ENCODE measurements at places on chromosomes 12 and 14.

- DNase-seq, result no peak
Observed at GRCh38 chr12:88889326-88890110, 309.2 kb upstream of the KITLG start.

DNA sequence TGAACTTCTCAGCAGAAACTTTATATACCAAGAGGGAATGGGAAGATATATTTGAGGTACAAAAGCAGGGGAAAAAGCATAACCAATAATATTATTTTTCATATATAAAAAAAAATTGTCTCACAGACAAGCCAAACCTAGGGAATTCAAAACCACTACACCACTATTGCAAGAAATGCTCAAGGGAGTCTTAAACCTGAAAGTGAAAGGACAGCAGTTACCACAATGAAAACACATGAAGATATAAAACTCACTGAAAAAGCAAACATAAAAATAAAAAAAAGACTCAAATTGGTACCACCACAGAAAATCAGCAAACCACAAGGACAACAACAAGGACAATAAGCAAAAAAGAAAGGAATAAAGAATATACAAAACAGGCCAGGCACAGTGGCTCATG is 131.9 kb downstream of the CEP128 start:
- DNase-seq, result no peak

DNA sequence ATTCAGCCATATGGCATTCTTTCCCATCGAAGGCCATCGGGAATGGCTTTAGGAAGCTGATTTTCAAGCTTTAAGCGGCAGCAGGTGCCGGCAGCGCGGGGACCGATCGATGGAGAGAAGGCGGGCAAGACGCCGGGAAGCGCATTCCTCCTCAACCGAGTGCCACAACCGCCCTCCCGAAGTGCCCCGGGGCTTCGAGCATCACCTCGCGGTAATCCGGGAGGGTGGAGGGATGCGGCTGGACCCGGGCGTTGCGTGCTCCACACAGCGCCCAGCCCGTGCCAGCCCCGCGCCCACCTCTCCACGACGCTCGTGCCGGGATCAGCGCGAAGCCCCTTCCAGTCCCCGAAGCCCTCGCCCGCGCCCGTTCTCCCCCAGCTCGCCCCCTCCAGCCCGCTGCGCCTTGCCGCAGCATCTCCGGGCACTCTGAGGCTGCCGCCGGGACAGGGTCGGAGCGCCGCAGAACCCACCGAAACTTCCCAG is 3.2 kb downstream of the USP44 start:
- no peak for DNase-seq

GRCh38 chr12:57146961-57147944 is at the start of gene LRP1-AS:
Gene LRP1-AS (minus strand): TSS chr12:57147619.
- no peak for DNase-seq

DNA sequence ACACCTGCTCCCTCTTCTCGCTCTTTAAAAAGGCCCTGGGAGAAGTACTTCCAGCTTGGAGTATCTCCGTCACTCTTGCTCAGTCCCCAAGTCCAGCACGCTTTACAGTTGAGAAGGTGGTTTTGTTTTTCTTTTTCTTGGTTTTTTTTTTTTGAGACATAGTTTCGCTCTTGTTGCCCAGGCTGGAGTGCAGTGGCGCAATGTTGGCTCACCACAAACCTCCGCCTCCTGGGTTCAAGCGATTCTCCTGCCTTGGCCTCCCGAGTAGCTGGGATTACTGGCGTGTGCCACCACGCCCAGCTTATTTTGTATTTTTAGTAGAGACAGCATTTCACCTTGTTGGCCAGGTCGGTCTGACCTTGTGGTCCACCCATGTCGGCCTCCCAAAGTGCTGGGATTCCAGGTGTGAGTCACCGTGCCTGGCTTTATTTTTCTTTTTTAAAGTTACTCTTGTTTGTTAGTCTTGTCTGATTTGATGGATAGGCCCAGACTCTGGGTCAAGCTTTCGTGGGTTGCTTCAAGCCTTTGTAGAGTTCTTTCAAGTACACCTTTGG is 1.9 kb downstream of the TDRD9 start:
- DNase-seq, result no peak

DNA sequence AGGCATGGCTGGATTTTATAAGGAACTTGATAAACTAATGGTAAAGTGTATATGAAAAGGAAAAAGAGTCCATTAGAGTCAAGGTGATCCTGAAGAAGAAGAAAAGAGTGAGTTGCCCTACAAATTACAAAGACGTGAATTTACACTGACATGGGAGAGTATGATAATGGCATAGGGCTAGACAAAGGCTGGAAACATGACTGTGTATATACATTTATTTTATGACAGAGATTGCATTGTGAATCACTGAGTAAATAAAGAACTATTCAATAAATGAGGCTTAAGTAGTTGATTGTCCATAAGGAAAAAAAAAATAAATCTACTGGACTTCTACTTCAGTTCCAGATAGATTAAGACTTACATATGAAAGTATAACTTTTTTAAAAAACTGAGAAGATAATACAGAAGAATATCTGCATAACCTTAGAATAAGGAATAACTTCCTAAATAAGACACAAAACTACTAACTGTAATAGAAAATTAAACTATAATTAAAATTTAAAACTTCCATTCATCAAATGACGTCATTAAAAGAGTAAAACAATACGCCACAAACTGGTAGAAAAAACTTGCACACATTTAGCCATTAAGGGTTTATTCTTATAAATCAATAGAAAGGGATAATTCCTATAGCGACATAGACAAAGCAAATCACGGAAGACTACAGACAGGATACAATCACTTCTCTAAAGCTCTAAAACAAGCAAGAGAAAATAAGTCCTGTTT is 278.5 kb downstream of the NOVA1 start:
- DNase-seq, result no peak

DNA sequence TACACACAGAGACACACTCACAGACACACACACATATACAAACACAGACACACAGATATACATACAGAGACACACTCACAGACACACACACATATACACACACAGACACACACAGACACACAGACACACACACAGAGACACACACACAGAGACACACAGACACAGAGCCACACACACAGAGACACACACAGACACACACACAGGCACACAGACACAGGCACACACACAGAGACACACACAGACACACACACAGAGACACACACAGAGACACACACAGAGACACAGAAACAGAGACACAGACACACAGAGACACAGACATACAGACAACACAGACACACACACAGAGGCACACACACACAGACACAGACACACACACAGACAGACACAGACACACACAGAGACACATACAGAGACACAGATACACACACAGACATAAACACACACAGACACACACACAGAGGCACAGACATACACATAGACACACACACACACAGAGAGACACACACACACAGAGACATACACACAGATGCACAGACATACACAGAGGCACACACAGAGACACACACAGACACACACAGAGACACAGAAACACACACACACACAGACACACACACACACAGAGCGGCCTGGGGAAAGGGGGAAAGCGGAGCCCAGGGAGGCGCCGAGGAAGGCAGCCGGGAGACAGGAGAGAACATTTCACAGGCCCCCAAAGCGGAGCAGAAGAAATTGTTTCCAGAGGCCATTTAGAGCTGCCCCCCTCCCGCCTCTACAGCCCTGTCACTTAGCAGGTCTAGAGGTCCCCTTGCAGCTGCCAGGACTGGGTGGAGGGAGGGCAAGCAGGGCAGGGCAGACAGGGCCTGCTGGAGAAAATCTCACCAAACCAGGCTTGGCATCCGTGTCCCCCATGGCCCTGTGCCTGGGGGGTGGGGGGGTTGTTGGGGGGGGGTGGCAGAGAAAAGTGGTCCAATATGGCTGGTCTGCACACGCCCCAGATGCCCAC is 38.9 kb downstream of the SERPINA3 start:
- DNase-seq, result no peak

GRCh38 chr12:13099844-13100604 is 3.4 kb downstream of the GSG1 start:
- DNase-seq, result no peak

DNA sequence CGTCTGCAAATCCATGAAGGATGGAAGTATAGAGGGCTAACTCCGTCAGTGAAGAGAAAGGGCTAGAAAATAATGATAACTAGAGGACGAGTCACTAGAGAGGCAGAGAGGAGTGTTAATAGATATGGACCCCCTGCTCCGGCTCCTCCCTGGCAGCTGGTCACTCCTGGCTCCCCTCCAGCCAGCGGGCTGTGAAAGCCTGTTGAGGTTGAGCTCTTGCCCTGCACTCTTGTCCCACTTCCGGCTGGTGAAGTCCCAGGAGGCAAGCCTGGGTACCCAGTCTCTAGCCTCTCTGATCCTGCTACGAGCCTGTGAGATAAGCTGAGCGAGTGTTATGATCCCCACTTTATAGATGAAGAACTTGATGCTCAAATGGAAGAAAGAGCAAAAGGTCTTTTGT is 90.3 kb downstream of the RFX4 start:
- no peak for DNase-seq

- no peak for DNase-seq
Observed at GRCh38 chr14:92475451-92476187, 38.0 kb upstream of the RIN3 start.

DNA sequence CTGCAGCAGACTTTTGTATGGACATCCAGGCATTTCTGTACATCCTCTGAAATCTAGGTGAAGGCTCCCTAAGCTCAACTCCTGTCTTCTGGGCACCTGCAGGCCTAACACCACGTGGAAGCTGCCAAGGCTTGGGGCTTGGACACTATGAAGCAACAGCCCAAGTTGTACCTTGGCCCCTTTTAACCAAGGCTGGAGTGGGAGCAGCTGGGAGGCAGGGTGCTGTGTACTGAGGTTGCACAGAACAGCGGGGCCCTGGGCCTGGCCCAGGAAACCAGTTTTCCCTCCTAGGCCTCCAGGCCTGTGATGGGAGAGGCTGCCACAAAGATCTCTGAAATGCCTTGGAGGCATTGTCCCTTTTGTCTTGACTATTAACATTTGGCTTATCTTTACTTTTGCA is 214.4 kb upstream of the LRIG3 start:
- DNase-seq, result no peak

DNA sequence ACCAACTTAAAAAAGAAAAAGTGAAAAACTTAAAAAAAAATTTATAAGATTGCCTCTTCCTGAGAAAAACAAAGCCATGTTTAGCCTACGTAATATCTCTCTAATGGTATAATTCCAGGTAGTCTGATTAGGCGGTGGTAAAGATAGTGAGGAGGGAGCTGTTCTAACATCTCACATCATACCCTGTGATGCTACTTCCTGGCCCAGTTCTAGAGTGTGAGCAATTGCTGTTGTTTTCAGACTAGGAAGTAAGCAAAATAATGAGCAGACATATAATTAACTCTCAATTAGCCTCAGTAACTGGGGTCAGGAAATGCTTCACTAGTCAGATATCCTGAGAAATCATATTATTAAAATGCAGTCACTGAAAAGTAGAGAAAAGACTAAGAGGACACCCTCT is 113.9 kb downstream of the PHLDA1 start:
- no peak for DNase-seq

DNA sequence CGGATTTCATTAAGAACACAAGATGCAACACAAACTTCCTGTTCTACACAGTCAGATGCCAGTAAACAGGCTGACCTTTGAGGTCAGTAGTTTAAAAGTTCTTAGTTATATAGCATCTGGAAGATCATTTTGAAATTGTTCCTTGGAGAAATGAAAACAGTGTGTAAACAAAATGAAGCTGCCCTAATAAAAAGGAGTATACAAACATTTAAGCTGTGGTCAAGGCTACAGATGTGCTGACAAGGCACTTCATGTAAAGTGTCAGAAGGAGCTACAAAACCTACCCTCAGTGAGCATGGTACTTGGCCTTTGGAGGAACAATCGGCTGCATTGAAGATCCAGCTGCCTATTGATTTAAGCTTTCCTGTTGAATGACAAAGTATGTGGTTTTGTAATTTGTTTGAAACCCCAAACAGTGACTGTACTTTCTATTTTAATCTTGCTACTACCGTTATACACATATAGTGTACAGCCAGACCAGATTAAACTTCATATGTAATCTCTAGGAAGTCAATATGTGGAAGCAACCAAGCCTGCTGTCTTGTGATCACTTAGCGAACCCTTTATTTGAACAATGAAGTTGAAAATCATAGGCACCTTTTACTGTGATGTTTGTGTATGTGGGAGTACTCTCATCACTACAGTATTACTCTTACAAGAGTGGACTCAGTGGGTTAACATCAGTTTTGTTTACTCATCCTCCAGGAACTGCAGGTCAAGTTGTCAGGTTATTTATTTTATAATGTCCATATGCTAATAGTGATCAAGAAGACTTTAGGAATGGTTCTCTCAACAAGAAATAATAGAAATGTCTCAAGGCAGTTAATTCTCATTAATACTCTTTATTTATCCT is 13.5 kb downstream of the PTGER2 start:
- DNase-seq, result no peak

DNA sequence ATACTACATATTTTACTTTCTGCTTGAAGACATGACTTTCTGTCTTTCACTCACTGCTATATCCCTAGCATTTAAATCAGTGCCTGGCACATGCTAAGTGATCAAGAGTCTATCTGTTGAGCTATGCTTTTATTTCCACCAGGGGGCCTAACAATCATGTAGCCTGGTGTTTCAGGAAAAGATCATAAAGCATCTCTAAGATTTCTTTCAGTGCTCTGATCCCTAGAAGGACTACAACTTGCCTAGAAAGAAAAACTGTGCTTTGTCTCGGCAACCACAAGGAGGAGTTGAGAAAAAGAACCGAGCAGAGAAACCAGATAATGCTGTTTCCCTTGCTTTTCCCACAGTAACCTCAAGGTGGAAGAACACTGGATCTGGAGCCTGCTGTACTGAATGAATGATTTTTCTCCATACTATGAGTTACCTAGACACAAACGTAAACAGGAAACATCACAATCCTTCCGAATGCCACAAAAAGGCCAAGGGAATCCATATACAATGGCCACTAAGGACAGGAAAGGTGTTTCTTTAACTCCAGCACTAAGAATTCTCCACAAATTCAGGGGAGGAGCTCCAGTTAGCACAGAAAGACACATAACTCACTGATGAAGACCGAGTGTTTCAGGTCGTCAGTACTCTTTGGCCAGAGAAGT is 1.2 kb downstream of the CRY1 start:
- DNase-seq, result no peak

DNA sequence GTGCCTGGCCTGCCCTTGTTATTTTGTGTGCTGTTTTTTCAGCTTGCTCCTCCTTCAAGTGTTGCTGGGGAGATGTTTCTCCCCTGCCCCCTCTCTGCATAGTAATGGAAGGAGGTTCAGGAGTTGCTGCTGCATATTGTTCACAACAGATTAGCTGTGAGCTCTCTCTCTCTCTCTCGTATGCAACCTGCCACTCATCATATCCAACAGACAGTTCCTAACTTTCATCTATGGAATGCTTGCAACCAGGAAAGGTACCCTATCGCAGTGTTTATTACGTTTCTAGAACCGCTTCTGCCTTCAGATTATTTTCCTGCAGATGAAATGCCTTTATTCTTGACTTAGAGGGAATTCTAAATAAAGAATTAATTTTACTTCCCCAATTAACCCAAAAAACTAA is 372.9 kb downstream of the RMST start:
- DNase-seq, result no peak

- DNase-seq, result no peak
Observed at GRCh38 chr14:34113991-34114390, 163.1 kb upstream of the EGLN3 start.

DNA sequence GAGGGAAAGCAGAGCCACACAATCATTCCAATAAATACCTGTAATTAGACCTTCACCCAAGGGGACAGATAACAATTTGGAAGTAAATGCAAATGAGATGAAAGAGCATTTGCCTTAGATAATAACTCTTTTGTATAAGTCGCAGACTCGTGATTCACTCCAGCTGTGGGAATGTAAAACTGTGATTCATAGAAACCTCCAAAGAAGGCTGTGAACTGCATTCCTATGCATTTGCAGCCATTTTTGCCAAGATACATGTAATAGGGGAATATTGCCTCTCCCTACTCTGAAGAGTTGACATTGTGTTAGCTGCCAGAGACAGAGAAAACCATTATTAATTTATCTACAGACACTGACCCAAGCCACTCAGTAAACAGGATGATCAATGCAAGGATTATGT is 181.9 kb upstream of the ARHGAP5 start:
- DNase-seq, result no peak

Data from cortex of kidney (tissue), 1 donor.